ENCODE measurements at places on chromosomes 4 and X.

DNA sequence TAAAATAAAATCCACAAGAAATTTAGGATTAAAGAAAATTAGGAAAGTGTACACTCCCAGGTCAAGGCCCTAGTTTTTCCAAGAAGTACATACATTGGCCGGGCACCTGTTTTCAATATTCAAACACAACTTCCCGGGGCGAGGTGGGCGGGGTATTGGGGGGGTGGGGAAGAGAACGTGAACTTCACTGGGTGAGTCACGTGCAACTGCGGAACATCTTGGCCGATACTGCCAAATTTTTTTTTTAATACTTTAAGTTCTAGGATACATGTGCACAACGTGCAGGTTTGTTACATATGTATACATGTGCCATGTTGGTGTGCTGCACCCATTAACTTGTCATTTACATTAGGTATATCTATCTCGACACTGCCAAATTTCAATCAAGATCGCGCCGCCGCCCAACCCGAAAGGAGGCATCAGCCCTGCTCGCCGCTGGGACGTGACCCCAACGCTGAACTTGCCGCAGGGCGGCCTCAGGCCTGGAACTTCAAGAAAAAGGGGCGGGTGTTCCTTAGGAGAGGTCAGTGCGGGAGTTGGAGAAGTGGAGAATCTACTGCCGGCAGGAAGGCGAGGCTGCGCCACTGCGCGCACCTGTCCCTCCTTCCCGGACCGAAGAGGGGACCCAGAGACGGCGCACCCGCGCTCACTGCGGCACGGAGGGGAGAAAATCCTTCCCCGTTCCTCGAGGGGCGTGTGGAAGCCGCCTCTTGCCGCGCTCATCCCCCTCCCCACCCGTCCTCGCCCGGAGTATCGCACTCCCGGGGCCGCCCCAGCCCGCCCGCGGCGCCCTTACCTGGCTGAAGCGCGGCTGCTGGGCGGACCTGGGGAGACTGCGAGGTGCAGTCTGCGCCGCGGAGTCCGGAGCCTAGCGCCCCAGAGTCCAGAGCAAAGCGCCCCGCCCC is at the start of gene TEC:
TSS of gene TEC (minus strand) at position 883 of the 905 bp plus-strand sequence. CDS start 41,224 bp downstream, outside the sequence.
- DNase-seq, result no peak

- no peak for DNase-seq
Measured at GRCh38 chr4:88826771-88827170, 129.1 kb upstream of the NAP1L5 start.

- no peak for DNase-seq
Measured at GRCh38 chr4:32025851-32026459, 1305.8 kb downstream of the PCDH7 start.

- DNase-seq, result no peak
Measured at GRCh38 chr4:123305736-123306135, 90.9 kb upstream of the SPRY1 start.

- DNase-seq, result no peak
Measured at GRCh38 chrX:19879735-19880378, 7.5 kb downstream of the SH3KBP1 start.

GRCh38 chr4:73477176-73477575 is 4.4 kb upstream of the AFM start:
- no peak for DNase-seq

DNA sequence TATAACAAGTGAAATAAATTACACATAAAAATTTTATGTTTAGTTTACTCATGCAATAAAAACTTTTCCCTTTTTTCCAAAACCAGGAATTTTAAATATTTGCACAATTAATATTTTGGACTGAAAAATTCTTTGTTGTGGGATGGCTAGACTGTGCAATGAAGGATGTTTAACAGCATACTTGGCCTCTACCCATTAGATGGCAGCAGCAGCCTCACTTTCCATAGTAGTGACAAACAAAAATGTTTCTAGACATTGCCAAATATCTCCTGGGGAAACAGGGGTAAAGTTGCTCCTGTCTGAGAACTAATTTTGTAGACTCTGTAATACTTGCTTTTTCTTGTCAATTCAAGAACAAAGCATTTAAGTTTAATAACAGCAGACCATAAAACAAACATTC is 49.8 kb downstream of the SCLT1 start:
- DNase-seq, result no peak

DNA sequence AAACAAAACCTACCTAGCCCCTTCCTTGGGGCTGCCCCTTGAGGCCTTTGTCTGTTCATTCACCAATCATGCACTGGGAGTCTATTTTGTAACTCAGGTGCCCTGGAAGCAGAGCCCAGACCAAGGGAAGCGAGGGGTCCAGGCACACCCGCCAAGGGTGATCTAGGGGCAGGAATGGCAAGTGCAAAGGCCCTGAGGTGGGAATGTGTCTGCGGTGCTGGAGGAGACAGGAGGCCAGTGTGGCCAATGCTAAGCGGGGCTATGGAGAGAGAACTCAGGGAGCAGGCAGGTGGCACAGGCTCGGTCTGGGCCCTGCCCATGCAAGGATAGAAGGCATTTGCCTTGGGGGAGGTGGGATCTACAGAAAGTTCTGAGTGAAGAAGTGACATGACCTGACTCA is 3.5 kb upstream of the SH3BP2 start:
- DNase-seq, result no peak

DNA sequence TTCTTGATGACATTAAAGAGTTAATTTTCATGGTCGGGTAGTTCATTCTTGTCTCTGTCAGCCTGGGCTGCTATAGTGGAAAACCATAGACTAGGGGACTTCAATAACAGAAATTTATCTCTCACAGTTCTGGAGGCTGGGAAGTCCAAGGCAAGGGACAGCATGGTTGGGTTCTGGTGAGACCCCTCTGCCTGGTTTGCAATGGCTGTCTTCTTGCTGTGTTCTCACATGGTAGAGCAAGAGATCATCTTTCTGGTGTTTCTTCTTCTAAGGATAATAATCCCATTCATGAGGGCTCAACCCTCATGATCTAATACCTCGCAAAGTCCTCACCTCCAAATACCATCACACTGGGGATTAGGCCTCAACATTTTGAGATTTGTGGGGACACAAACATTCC is 50.1 kb downstream of the RHOH start:
- DNase-seq, result no peak

DNA sequence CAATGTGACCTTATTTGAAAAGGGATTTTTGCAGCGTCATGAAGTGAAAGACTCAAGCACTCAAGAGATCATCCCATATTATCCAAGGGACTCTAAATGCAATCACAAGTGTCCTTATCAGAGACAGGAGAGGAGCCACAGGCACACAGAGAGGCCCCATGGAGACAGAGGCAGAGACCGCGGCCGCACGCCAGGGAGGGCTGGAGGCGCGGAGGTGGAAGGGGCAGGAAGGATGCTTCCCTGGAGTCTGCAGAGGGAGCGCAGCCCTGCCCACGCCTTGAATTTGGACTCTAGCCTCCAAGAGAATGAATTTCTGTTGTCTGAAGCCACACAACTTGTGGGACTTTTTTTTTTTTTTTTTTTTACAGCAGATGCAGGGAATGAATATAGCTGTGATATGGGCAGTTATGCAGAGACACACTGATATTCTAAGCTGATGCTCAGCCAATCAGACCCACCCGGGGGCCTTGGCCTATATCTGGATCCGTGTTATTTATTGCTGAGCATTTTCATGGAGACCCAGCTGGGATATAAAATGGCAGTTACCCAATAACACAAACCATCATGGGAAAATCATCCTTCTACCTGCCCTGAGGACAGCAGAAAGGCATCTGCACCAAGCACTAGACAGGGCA is 244.8 kb upstream of the PSAPL1 start:
- no peak for DNase-seq

DNA sequence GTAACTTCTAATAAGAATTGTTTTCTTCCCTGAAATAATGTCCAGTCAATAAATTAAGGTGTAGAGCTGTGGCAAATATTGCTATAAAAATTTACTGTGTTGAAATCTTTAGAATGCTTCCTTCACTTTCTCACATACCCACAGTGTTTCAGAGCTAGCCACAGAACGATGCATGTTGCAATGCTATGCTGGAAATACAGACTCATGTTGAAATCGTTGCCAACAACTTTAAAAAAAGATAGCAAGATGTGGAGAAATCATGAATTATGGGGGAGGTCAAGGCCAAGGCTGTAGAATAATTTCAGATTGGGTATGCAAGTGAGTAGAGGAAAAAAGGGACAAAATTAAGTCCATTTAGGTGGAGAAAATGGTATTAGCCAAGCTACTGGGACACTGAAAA is 204.8 kb downstream of the VEGFC start:
- DNase-seq, result no peak

DNA sequence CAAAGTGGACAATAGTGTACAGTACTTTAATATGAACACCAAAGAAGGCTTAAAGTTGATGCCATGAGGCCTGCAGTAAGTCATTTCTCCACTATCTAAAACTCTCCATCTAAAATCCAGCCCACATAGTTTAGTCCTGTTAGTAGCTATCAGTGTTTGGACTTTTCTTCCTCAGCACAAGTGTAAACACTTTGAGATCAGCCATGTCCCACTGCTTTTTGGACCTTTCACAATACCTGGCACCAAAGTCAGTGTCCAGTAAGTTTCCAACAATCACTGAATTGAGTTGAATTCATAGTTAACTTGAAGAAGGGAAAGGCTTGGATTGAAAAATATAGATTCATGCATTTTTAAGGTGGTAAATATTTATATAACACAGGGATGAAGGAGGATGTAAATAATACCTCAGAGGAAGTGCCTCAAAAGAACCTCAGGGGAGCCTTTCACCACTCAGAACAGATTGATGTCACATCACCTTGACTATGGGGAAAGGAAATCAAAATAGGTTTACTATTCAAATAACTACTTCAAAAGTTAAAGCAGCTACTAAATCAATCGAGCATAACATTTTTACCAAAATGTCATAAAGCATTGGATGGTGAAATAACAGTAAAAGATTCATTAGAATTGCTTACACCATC is 76.7 kb downstream of the FTHL17 start:
- DNase-seq, result no peak

DNA sequence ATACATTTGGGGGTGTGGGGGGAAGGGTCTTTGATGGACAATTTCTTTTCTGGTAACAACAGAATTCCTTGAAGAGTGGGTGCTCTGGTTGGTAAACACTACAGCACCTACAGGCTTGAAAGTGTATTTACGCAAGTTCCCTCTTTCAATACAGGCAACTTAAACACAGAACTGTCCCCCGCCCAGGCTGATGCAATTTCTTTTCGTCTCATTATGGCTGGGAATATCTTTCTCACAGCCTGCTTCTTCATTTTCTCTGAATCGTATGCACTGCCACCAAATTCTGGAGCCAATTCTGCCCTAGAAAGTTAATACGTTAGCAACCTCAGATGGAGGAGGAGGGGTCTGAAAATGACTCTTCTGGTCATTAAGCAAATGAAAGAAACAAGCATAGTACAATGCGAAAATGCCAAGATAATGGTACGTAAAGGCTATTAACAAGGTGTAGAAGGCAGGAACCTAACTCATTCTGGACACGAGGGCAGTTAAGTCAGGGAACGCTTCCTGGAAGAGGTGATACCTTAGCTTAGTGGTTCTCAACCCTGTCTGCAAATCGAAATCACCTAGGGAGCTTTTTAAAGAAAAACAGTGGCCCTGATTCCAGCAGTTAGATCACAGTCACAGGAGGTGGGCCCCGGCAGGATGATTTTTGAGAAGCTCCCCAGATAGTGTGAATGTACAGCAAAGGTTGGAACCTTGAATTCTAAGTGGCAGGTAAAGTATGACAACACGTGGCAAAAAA is 1.0 kb downstream of the AGA start:
- peak; percentile 24 for DNase-seq

DNA sequence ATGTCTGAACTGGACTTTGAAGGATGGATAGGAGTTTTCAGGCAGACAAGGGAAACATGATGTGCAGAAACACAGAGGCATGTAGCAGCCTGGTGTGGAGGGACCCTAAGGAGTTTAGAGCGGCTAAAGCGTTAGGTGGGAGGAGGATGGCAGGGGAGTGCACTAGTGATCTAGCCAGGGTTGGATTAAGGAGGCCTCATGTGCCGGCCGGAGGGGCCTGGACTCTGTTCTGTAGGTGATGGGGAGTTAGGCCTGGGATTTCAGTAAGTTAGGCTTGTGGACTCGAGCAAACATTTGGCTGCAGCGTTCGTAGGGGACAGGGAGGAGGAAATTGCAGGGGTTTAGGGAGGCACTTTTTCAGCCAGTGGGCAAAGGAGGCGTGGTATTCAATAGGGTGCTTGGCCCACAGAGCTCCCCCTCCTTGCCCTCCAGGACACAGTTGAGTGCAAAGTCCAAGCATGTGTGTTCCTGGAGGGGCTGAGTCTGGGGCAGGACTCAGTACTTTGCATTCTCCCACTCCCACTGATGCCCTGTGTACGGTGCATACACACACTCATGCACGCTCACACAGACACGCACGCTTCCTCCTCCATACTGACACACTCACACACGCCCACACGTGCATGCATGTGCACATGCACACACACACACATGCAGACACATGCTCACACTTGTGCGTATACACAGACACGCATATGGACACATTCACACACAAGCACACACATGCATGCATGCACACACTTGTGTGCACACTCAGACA is 18.6 kb downstream of the PSAPL1 start:
- no peak for DNase-seq

GRCh38 chr4:15749001-15749400 is 29.1 kb upstream of the CD38 start:
- DNase-seq, result no peak

DNA sequence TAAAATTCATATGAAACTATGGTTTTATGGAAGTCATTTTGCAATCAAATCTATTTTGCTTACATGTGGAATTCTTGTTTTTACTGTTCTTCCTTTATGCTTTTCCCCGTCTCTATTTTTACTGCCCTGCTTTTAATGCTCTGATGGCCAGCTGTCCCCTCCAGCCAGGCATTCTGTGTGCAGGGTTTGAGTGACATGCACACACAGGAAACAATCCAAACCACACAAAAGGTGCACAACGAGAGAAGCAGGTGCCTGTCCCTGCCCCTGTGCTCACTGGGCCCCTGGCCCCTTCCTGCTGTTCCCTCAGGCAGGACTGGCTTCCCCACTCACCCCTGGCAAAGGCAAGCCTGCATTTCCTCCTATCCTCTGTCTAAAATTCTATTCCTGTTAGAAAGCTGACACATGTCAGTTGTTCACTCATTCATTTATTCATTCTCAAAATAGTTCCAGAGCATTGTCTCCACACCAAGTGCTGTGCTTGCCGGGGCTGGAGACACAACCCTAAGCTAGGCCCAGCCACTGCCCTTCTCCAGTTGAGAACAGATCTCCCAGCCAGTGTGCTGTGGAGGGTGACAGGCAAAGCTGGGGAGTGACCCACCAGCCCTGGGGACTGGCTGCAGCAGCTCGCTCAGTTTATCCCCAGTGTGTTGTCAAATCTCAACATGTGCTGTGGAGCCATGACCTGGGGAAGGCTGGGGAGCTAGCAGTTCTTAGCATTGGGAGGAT is 346.3 kb downstream of the FBXW7 start:
- peak; percentile 39 for DNase-seq

GRCh38 chrX:137430301-137430700 is 135.6 kb upstream of the ZIC3 start:
- DNase-seq, result no peak

DNA sequence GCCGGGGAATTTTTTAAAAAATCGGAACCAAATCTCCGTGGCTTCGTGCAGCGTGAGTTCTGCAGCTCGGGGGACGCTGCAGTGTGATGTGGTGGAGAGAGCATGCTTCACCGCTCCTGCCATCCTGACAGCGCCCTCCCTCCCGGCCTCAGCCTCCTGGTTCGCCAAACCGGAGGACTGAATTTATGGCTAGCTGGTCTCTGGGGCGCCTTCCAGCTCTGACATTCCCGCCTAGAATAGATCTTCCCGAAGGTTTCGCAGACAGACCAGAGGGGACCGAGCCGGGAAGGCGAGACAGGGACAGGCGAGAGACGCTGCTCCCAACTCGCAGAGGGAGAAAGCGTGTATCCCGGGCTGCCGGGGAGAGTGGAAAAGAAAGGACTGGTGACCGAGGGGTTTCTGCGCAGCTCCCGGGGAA is 25.9 kb downstream of the HOPX start:
- no peak for DNase-seq

- DNase-seq, result no peak
Measured at GRCh38 chr4:42531341-42532030, 125.4 kb downstream of the ATP8A1 start.

Data from NCI-H748 treated with DMSO at 0.1 percent for 48 hours (cell line).